Body of pancreas (tissue), 4 donors: ENCODE measurements at places on chromosomes 6 and 20.

- peak; percentile 17 for DNase-seq
These were observed 98.5 kb downstream of the F13A1 start for GRCh38 chr6:6221787-6222535.

- DNase-seq: peak; percentile 22
These were observed 796 bp upstream of the RREB1 start for GRCh38 chr6:7106752-7107577.

GRCh38 chr20:20691477-20692235 is 20.8 kb downstream of the RALGAPA2 start:
- DNase-seq: no peak

GRCh38 chr20:48080583-48080982 is 295.3 kb upstream of the SULF2 start:
- no peak for DNase-seq

GRCh38 chr6:98634569-98634968 is 199.8 kb upstream of the POU3F2 start:
- DNase-seq: no peak

DNA sequence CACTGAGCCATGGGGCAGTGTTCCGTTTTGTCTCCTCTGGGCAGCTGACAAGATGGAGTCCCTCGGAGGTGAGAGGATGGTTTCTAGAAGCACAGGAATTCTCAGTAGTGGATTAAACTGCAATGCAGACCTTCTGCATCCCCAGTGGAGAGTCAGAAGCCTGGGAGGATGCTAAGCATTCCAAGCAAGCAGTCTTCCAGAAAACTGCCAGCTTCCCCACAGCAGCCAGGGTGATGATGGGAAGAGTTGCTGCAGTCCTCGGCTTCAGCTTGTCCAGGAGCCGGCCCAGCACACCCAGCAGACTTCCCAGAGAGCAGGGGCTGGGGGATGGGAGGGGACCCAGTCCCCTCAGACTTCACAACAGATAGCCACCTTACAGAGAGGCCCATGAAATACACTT is 163.6 kb downstream of the LY86 start:
- DNase-seq: no peak

DNA sequence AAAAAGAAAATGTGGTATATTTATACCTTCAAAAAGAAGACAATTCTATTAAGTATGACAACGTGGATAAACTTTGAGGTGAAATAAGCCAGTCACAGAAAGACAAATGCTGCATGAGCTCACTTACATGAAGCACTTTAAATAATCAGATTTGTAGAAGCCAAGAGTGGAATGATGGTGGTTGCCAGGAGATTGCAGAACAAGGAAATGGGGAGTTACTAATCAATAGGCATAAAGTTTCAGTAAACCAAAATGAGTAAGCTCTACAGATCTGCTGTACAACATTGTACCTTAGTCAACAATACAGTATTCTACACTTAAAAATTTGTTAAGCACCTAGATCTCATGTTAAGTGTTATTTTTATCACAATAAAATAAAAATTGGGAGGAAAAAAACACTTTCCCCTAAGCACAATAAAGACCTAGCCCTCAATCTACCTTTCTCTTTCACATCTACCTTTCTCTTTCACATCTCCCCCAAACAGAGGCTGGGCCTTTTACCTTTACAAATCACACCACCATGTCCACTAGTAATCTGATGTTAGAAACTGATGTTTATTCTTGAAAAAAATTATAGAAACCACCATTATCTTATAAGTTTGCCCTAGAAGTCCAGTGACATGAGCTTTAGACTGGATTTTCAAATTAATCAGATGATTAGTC is 73.9 kb downstream of the PKIB start:
- peak; percentile 11 for DNase-seq

GRCh38 chr6:3911614-3912336 is 62.6 kb downstream of the FAM50B start:
- peak; percentile 77 for DNase-seq
